ENCODE measurements at places on chromosomes 7 and 10.

- no peaks in the 10 kb centered on the region for H3K36me3 ChIP-seq
- H3K4me3 ChIP-seq, result no peak overlapping the region
- DNase-seq, result no peak
- no peak overlapping the region for H3K27ac ChIP-seq
- no peaks in the 10 kb centered on the region for H3K4me1 ChIP-seq
Measured at GRCh38 chr10:30171601-30172000, 112.2 kb upstream of the JCAD start.

DNA sequence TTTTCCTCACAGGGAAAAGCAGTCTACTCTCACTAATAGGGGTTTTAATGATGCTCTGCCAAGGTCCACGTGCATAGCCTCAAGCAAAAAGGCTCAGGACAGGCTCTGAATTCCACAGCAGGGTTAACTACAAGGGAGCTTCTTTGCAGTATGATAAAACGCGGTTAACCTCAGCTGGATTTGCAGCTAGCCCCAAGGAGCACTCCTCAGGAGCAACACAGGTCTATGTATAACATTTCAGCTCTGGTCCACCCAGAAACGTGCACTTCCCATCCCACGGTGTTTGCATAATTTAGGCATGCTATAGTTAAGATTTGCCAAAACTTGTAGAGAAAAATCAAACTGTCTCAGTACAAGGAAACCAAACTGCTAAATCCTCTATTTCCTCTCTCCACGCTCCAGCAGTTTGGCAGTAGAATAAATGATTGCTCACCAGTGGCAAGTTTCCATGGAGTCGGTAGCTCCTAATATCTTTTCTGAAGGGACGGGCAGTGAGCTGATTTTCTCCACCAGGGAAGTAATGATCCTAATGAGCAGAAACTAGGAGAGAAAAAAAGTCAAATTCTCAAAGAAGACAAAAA, 13.1 kb upstream of the ASB4 start:
- H3K27ac ChIP-seq, result no peak overlapping the region
- no peak overlapping the region for H3K4me3 ChIP-seq
- no peak for DNase-seq
- H3K27me3 ChIP-seq, result no peaks in the 10 kb centered on the region
- peaks cover 16% of the 10 kb centered on the region for H3K4me1 ChIP-seq
- H3K36me3 ChIP-seq, result no peaks in the 10 kb centered on the region

DNA sequence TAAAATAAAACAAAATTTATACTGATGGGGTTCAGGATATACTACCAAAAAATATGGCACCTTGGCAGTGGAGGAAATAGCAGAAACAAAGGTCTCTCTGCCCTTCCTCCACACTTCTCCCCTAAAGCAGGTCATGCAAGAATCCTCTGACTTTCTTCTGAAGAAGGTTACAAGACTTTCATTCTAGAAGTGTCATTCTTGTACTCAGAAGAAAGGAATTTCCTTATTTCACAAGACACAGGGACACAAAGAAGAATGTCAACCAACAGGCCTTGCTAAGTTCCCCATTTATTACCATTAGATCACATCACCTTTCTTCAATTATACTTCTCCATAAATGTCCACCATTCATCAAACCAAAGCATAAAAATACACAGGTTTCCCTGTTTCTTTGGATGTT, 470.2 kb downstream of the PAXIP1 start:
- no peak overlapping the region for H3K4me3 ChIP-seq
- no peak for DNase-seq
- no peak overlapping the region for H3K27ac ChIP-seq
- no peaks in the 10 kb centered on the region for H3K4me1 ChIP-seq
- H3K27me3 ChIP-seq, result no peaks in the 10 kb centered on the region

DNA sequence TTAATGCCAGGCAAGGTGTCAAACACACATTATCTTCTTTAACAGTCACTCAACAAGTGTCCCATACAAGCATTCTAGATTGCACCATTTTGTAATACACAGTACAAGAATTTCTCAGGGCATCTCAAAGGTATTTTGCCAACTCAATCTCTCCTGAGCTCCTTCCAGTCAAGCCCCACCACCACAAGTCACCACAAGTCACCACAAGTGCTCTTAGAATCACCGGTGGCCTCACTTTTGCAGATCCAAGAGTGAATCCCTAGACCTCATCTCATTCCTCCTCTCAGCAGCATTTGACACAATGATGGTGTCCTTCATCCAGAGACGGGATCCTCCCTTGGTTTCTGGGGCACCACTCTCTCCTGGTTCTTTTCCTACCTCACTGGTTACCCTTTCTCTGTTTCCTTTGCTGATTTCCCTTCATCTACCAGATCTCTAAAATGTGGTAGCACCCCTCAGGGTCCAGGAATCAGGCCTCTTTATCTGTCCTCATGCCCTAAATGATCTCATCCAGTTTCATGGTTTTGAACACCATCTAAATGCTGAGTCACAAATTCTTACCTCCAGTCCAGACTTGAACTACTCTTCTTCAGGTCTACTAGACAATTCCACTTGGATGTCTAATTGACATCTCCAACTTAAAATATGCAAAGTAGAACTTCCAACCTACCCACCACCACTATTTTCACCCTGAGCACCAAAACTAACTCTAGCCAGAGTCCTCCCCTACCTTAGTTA, 26.9 kb downstream of the VPS41 start:
- H3K27me3 ChIP-seq, result no peaks in the 10 kb centered on the region
- no peak for DNase-seq
- H3K4me1 ChIP-seq, result peaks cover 28% of the 10 kb centered on the region
- no peak overlapping the region for H3K27ac ChIP-seq
- no peak overlapping the region for H3K4me3 ChIP-seq

DNA sequence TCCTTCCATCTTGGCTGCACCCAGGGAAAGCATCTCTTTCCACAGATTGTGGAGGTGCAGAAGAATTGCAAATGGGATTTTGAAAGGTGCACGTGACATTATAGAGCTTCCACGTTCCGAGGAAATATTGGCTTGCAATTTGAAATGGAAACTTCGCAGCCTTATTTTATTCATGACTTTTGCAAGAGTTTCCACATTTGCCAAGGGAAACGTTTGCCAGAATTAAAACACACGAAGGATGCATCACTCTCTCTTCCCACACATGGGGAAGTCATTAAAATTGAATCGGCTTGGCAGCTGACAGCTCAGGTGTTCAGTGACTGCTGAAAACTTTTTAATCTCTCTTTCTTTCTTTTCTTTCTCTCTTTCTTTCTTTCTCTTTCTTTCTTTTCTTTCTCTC, 475.4 kb upstream of the IGFBP3 start:
- no peaks in the 10 kb centered on the region for H3K4me1 ChIP-seq
- no peak overlapping the region for H3K4me3 ChIP-seq
- H3K27ac ChIP-seq, result no peak overlapping the region
- H3K36me3 ChIP-seq, result no peaks in the 10 kb centered on the region

DNA sequence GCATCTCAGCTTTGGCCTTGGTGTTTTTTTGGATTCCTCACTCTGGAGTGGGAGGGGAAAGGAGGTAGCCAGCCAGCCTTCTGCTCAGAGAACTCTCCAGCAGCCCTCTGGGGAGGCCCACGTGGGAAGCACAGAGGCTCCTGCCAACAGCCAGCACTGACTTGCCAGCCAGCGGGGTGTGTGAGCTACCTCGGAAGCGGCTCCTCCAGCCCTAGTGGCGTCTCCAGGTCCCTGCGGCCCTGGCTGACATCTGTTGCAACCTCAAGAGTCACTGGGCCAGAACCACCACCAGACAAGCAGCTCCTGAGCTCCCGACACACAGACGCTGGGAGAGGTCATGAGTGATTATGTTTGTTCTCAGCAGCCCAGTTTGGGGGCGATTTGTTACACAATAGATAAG, 180.2 kb upstream of the FZD8 start:
- no peak for DNase-seq
- H3K36me3 ChIP-seq, result no peaks in the 10 kb centered on the region
- no peak overlapping the region for H3K27ac ChIP-seq

GRCh38 chr7:130152493-130153210, 52.6 kb downstream of the TMEM209 start:
- H3K27me3 ChIP-seq, result peaks cover 24% of the 10 kb centered on the region
- no peak overlapping the region for H3K4me3 ChIP-seq
- no peaks in the 10 kb centered on the region for H3K4me1 ChIP-seq
- H3K27ac ChIP-seq, result no peak overlapping the region

- no peaks in the 10 kb centered on the region for H3K4me1 ChIP-seq
- H3K27me3 ChIP-seq, result peaks cover 6% of the 10 kb centered on the region
- no peak overlapping the region for H3K4me3 ChIP-seq
- no peak for DNase-seq
Measured at GRCh38 chr7:156155988-156156733, 343.9 kb upstream of the SHH start.

DNA sequence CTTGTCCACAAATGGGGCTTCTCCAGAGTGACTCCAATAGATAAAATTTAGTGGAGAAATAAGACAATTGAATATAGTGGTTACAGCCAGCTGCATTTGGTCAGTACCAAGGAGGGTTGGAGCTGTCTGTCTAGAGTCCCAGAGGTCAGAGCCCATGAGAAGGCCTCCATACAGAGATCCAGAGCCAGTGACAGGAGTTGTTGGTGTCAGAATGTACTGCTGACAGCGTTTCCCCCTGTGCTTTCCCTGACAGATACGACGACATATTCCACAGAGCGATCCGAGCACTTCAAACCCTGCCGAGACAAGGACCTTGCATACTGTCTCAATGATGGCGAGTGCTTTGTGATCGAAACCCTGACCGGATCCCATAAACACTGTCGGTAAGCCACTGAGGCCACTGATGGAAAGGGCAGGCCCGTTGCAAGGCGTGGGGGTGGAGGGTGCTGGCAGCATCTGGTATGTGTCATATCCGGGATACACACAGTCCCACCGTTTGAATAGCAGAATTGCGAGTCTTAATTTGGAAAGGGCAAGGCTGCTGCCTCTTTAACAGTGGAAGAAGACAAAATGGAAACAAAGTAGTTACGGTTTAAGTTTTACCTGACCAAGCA, 483.6 kb downstream of the NRG3 start:
- no peaks in the 10 kb centered on the region for H3K27me3 ChIP-seq
- no peak for DNase-seq
- H3K36me3 ChIP-seq, result no peaks in the 10 kb centered on the region
- no peak overlapping the region for H3K4me3 ChIP-seq
- H3K27ac ChIP-seq, result no peak overlapping the region
- no peaks in the 10 kb centered on the region for H3K4me1 ChIP-seq

DNA sequence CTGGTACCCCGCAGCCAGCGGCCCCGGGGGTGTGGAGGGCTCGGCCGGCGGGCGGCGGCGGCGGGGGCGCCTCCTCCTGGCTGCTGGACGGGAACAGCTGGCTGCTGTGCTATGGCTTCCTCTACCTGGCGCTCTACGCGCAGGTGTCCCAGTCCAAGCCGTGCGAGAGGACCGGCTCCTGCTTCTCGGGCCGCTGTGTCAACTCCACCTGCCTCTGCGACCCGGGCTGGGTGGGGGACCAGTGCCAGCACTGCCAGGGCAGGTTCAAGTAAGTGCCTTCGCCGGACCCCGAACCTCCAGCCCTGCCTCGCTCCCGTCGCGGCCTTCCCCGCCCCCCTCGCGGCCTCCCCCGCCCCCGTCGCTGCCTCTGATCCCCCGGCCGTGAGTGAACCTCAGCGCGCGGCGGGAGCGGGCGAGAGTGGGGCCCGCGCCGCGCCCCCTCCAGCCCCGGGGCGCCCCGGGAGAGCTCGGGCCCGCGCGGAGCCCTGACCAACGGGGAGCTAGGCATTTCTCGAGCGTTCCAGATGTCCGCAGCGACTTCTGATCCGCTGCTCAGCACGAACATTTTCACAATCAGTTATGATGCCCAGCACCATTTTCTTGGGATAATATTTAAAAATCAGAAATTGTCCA, 727 bp downstream of the ATRNL1 start:
- peaks cover 8% of the 10 kb centered on the region for H3K4me1 ChIP-seq
- H3K27ac ChIP-seq, result no peak overlapping the region
- H3K27me3 ChIP-seq, result peaks cover 54% of the 10 kb centered on the region
- peak overlapping the region; percentile 56 for H3K4me3 ChIP-seq

- peaks cover 3% of the 10 kb centered on the region for H3K4me1 ChIP-seq
- H3K4me3 ChIP-seq, result no peak overlapping the region
- no peak overlapping the region for H3K27ac ChIP-seq
- DNase-seq, result no peak
- no peaks in the 10 kb centered on the region for H3K36me3 ChIP-seq
Measured at GRCh38 chr7:23267357-23267756, 20.8 kb downstream of the GPNMB start.

DNA sequence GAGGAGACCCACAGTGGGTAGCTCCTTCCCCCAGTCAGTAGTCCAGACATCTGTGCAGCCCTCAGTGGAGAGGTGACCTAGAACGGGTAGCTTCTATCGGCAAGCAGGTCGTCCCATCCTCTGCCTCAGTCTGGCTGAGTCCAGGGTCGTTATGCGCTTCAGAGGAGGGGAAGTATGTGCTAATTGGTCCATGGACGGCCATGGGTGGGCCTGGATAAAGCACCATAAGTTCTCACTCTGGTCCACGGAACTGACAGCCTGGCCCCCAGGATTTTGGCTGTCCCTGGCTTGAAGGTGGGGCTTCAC, 78.6 kb downstream of the HDAC9 start:
- H3K36me3 ChIP-seq, result no peaks in the 10 kb centered on the region
- H3K27me3 ChIP-seq, result no peaks in the 10 kb centered on the region
- no peak overlapping the region for H3K27ac ChIP-seq
- no peak overlapping the region for H3K4me3 ChIP-seq

All from activated naive CD8-positive, alpha-beta T cell treated with anti-CD3 and anti-CD28 coated beads for 36 hours (primary cell).